ENCODE measurements at places on chromosomes 16 and 17. TPM values are rescaled to one million over a fixed set of nuclear protein-coding genes. Genes with fewer than 3 reads are reported as not detected.
A peak's percentile ranks its signal among the peaks of the same experiment; 100 is the strongest.

DNA sequence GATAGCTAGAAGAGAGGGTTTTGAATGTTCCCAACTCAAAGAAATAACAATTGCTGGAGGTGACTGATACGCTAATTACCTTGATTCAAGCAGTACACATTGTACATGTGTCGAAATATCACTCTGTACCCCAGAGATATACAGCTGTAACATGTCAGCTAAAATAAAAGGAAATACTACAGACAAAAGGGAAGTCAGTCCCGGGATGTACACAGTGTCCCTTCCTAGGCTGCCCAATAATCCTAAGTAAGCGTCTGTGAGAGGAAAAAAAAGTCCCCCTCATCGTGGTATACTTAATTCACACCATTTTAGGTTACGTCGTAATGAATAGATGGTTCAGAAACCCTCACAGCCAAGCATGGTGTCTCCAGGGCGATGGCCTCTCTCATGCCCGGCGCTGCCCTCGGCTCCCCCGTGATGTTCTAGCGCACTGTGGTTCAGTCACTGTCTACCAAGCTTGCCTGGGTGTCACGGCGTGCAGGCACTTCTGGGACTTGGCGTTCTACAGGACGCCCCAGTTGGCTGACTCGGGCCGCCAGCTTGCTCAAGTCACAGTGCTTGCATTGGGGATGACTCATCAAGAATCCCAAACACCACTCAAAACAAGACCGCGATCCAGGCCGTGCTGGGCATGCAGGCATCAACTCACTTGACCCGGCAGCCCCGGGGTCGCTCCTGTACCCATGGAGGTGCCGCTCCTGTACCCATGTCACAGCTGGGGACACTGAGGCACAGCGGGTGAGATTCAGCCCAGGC is 27.6 kb downstream of the CCDC40 start:
- no peaks in the 10 kb centered on the region for H3K36me3 ChIP-seq
- H3K4me3 ChIP-seq: no peak overlapping the region
- no peaks in the 10 kb centered on the region for H3K4me1 ChIP-seq

GRCh38 chr17:73062726-73063125 is 29.8 kb downstream of the SLC39A11 start:
- no peaks in the 10 kb centered on the region for H3K36me3 ChIP-seq
- H3K27me3 ChIP-seq: no peaks in the 10 kb centered on the region
- H3K4me1 ChIP-seq: no peaks in the 10 kb centered on the region
- DNase-seq: no peak

DNA sequence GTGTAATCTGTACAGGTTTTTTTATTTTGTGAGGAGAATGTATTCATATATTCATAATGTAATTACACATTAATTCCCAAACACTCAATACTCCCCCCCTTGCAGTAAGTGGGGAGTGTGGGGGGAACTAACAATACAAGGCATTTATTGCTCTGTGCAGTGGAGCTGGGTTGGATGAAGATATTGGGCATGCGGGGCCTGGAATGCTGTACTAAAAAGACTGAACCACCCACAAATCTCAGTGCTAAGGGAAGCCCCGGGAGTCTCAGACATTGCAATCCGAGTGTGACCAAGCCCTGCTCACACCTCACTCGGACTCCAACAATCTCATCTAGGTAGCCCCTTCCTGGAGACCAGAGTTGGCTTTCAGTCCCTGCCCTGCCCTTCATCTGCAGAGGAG is 6.0 kb downstream of the PLLP start:
- peaks cover 12% of the 10 kb centered on the region for H3K4me1 ChIP-seq
- H3K36me3 ChIP-seq: no peaks in the 10 kb centered on the region
- no peak for DNase-seq
- no peak overlapping the region for H3K27ac ChIP-seq
- no peaks in the 10 kb centered on the region for H3K27me3 ChIP-seq
- no peak overlapping the region for H3K4me3 ChIP-seq

DNA sequence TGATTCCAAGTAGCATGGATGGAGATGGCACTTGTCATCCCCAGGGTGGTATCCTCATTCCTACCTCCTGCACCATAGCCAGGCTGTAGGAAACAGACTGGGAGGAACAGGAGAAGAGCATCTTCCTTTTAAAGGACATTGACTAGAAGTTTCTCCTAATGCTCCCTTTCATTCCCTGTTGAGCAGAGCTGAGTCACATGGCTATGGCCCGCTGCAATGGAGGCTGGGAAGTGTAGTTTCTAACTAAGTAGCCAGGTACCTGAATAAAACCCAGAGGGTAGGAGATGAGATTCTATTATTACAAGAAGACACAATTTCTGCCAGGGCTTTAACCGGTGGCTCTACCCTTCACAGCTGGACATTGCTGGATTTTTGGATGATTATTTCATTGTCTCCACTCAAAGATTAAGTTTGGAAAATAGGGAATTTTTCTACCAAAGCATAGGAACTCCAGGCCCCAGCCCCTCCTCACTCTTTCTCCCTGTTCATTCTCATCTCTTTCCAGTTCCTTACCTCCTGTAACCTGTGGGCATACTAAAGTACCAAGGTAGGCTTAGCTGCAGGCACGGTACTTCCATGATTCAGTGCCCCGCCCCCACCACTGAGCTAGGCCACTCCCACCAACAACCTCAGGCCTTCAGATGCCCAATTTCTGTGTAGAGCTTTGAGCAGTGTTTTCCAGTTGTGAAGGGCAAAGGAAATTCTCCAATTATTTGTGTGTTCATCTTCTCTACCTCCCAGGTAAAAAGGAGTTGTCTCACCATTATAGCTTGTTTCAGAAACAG is 378.3 kb downstream of the CDH13 start:
- H3K27ac ChIP-seq: no peak overlapping the region
- H3K4me3 ChIP-seq: no peak overlapping the region
- no peaks in the 10 kb centered on the region for H3K36me3 ChIP-seq
- H3K4me1 ChIP-seq: no peaks in the 10 kb centered on the region
- no peak for DNase-seq
- H3K27me3 ChIP-seq: no peaks in the 10 kb centered on the region

- H3K27ac ChIP-seq: no peak overlapping the region
- no peaks in the 10 kb centered on the region for H3K36me3 ChIP-seq
- H3K4me1 ChIP-seq: no peaks in the 10 kb centered on the region
- DNase-seq: peak; percentile 68
- no peak overlapping the region for H3K4me3 ChIP-seq
Measured at GRCh38 chr17:74671031-74671771, 41.5 kb downstream of the CD300LF start.

DNA sequence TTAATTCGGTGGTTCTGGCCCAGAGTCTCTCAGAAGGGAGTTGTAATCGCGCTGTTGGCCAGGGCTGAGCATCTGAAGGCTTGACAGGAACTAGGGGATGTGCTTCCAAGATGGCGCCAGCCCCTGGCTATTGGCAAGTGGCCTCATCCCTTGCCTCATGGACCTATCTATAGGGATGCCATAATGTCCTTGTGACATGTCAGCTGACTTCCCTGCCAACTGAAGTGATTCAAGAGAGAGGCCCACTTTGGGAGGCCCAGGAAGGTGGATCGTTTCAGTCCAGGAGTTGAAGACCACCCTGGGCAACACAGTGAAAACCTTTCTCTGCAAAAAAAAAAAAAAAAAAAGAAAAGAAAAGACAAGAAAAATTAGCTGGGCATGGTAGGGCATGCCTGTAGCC is 15.0 kb upstream of the C16orf87 start:
- no peaks in the 10 kb centered on the region for H3K4me1 ChIP-seq
- H3K27ac ChIP-seq: no peak overlapping the region
- DNase-seq: no peak
- no peak overlapping the region for H3K4me3 ChIP-seq
- H3K27me3 ChIP-seq: no peaks in the 10 kb centered on the region
- H3K36me3 ChIP-seq: no peaks in the 10 kb centered on the region

DNA sequence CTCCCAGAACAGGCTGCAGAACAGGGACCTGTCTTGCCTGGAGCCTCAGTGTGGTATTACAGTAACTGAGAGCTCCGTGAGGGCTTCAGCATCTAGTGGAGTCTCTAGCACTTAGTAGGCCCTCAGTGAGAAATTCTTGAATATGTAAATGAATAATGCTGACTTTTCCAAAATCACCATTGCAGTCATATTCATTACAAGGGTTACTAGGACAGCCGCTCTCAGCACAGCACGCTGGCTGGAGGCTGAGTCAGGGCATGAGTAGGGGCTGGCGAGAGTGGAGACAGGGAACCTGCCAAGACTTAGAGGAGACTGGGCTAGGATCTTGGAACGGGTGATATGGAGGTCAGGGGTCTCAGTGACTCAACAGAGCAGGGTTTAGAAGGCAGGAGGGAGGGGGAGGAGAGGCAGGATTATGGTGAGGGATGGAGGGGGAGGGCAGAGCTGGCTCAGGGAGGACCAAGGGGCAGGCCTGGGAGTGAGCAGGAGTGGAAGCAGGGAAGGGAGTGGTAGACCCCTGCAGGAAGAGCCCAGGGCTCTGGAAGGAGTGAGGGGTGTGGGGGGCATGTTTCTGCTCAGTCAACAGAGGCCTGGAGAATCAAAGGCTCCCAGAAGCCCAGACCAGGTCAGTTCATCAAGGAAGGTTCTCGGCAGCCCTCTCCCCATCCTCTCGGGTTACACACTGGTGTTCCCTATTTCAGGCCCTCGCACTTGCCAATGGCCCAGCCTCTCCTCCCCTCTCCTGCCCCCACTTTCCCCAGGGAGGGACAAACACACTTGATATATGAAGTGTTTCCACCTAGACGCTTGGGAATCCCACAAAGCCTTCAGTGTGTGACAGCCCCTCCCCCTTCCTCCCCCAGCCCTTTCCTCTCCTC is 42.3 kb downstream of the FZD2 start:
- H3K27me3 ChIP-seq: no peaks in the 10 kb centered on the region
- H3K4me3 ChIP-seq: no peak overlapping the region
- H3K4me1 ChIP-seq: no peaks in the 10 kb centered on the region
- no peak for DNase-seq
- no peak overlapping the region for H3K27ac ChIP-seq

DNA sequence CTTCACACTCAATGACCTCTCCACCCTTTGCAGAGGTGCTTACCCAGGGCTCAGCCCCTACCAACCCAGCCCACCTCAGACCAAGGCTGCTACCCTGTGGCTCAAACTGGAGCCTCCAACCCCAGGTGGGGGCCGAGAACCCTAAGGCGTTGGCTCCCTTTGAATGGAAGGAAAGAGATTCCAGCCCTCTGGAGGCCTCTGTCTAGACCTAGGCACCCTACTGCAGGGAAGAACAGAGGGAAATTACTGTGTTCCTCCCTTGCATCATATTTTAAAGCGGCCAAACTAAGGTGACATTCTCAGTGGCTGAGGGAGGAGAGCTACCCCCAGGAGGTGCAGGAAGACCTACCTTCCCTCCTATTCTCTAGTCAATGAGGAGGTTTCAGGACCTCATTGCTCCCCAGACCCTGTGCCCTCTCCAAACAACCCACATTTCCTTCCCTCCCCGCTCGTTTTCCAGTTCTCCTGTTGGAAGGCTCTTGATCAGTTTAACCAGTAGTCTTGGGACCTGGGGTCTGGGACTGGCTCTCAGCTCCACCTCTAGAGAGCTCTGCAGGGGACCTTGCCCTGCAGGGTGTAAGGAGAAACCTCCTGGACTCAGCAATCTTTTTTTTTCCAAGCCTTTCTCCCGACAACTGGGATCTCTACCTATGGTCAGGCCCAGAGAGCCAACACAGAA is 5.5 kb upstream of the HOXB8 start:
- H3K4me3 ChIP-seq: no peak overlapping the region
- H3K27ac ChIP-seq: no peak overlapping the region
- H3K4me1 ChIP-seq: peaks cover 18% of the 10 kb centered on the region
- peaks cover 51% of the 10 kb centered on the region for H3K27me3 ChIP-seq

GRCh38 chr17:77856551-77857305 is 101.8 kb upstream of the TNRC6C start:
- DNase-seq: no peak
- H3K27me3 ChIP-seq: no peaks in the 10 kb centered on the region

DNA sequence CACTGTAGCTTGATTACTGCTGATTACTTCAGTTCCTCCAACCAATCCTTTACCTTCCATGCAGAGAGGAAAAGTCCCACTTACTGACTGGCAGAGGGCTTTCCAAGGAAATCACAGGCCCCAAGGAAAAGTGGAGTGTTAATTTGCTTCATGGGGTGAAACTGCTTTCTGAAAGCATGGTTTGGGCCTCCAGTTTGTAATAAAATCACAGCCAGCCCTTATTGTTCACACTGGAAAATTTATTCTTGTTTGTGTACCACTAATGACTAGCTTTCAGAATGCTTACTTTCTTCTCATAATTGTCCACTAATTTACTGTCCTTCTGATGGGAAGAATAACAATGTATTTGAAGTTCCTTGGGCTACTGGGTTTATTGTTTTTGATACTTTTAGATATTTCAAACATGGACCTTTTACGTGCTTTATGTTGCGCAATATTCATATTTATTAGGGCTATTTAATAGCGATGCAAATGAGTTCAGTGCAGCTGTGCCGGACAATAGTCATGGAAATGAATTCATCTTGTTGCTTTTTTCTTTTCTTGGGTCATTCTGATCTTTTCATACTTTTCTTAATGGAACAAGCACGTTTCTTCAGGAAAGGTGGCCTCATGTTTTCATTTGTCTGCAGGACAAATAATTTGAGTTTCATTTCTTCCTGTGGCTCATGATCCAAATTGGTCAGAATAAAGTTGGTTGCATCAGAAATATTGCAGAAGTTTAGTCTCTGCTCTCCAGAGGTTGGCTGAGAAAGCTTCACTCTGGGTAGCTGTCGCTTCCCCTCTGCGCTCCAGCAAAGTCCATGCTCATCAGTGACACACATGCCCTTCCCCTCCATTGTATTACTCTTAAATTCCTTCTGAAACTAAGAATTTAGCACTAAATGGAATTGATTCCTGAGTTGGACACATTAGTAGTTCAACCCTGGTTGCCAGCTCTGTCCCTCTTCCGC is 128.7 kb downstream of the PRKCA start:
- no peak for DNase-seq
- H3K27me3 ChIP-seq: no peaks in the 10 kb centered on the region
- no peak overlapping the region for H3K4me3 ChIP-seq

GRCh38 chr16:2150418-2151187 is 2.2 kb downstream of the RAB26 start:
- no peaks in the 10 kb centered on the region for H3K36me3 ChIP-seq
- DNase-seq: no peak
- no peak overlapping the region for H3K27ac ChIP-seq
- no peaks in the 10 kb centered on the region for H3K27me3 ChIP-seq
- peaks cover 24% of the 10 kb centered on the region for H3K4me1 ChIP-seq

GRCh38 chr16:50261707-50262235 is 4.6 kb upstream of the ADCY7 start:
- no peak overlapping the region for H3K27ac ChIP-seq
- H3K4me3 ChIP-seq: no peak overlapping the region
- H3K36me3 ChIP-seq: no peaks in the 10 kb centered on the region
- no peak for DNase-seq
- H3K4me1 ChIP-seq: peaks cover 24% of the 10 kb centered on the region
- no peaks in the 10 kb centered on the region for H3K27me3 ChIP-seq

GRCh38 chr16:24318680-24319079 is 62.5 kb downstream of the CACNG3 start:
- no peaks in the 10 kb centered on the region for H3K36me3 ChIP-seq
- peaks cover 2% of the 10 kb centered on the region for H3K27me3 ChIP-seq
- DNase-seq: no peak
- no peak overlapping the region for H3K27ac ChIP-seq
- H3K4me3 ChIP-seq: no peak overlapping the region

The PLA2G10 gene
- not detected for total RNA-seq

The SNAI3 gene
- total RNA-seq: 13.0 TPM

The MYH13 gene
- total RNA-seq: not detected

The C17orf107 gene
- total RNA-seq: 5.9 TPM
